Activated CD8-positive, alpha-beta memory T cell treated with anti-CD3 and anti-CD28 coated beads, Interleukin-2, amount 10 ng/mL, durations not matched to agents 7 days and 5 days (primary cell): ENCODE measurements at places on chromosomes 12 and 14. TPM values are rescaled to one million over a fixed set of nuclear protein-coding genes. Genes with fewer than 3 reads are reported as not detected.

Gene CD4
- total RNA-seq: 0.82 TPM

Gene KRT82
- total RNA-seq: not detected

Gene NEDD1
- 43.9 TPM for total RNA-seq

Gene KRT2
- not detected for total RNA-seq

Gene ENDOU
- total RNA-seq: not detected

Gene MAP3K9
- total RNA-seq: 6.0 TPM

Gene LRRC9
- not detected for total RNA-seq

Gene SLC4A8
- total RNA-seq: 9.2 TPM

Gene TMTC1
- 0.09 TPM for total RNA-seq

Gene TAS2R20
- 2.0 TPM for total RNA-seq

Gene NCKAP5L
- 1.4 TPM for total RNA-seq

Gene SMCO2
- total RNA-seq: 0.89 TPM

Gene SCNN1A
- total RNA-seq: 0.49 TPM

Gene NANOG
- total RNA-seq: not detected

Gene MMP19
- not detected for total RNA-seq

Gene NEUROD4
- not detected for total RNA-seq

Gene SNX6
- total RNA-seq: 70.9 TPM

Gene GALNT8
- 1.1 TPM for total RNA-seq

Gene RD3L
- not detected for total RNA-seq

Gene ST8SIA1
- 4.6 TPM for total RNA-seq

Gene RNASE1
- not detected for total RNA-seq

Gene SMOC1
- total RNA-seq: not detected

Gene ZNF84
- total RNA-seq: 23.1 TPM

Gene SLC10A1
- total RNA-seq: not detected
